Psoas muscle (tissue), 8 donors: ENCODE measurements at places on chromosomes 1 and 21.

DNA sequence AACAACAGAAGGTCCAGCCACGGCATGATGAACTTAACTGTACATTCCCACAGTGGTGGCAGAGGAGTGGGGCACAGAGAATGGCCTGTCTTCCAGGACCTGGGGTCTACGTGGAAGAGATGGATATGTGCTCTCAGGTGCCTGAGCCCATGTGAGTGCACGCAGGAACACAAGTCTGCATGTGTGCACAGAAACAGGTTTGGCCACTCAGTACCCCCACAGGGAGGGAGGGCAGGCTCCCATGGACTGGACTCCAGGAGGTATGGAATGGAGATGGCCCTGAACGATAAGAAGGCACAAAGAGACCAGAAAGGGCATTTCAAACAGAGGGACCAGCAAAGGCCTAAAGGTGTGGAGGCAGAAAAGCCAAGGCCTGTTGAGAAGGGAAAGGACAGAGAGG, 10.8 kb downstream of the COL9A2 start:
- no peak for DNase-seq

DNA sequence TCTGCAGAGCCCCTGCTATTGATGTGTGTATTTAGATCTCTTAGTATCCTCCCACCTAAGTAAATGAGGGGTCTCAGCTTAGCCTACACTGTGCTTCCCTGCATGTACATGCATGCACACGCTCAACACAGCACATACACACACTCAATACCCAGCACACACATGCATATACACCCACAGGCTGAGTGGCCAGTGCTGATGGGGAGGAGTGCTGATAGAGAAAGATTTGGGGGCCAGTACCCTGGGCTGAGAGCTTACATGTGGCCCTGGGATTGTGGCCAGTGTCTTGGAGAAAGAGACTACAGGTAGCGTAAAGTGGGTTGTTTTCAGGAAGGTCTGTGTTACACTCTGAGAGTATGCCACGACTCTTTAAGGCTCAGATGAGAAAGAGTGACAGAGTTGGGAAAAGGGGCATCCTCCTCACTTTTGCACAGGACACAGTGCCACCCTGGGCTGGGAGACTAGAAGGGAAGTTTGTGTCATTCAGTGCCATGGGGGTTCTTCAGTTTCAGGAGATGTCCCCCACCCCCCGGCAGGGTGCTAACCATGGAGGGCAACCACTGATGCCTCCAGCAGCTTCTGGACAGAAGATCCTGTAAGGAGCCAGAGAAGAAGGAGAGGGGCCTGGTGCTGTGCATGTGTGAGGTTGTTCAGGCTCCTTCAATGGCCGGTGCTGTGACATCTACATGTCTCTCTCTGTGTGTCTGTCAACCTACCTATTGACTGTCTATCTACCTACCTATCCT, 166.8 kb downstream of the RHOU start:
- DNase-seq = no peak

DNA sequence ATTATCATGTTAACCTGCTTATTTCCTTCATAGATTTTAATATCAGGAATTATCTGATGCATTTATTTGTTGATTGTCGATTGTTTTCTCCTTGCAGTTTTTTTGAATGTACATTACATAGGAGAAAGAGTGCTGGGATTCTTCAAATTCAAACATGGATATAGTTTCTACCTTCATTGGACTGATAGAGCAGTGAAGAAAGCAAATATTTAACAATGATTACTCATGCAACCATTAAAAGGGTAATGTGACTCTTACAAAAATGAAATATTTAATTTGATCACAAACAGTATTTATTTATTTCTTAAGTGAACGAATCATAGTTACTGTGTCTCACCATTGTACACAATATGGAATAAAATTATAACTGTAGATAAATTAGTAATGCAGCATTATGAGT, 350.9 kb downstream of the BRINP3 start:
- no peak for DNase-seq

DNA sequence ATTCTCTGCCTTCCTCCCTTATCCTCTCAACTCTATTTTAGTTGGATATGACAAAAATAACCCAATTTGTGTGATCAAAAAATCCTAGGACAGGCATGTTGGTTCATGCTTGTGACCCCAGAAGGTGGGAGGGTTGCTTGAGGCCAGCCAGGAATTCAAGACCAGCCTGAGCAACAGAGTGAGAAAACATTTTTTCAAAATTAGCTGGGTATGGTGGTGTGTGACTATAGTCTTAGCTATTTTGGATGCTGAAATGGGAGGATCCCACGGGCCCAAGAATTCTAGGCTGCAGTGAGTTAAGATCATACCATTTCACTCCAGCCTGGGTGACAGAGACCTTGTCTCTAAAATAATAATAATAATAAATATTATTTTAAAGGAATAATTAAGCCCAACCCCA, 1383.1 kb upstream of the ADGRL2 start:
- DNase-seq = no peak

- no peak for DNase-seq
These were observed 4.9 kb upstream of the B4GALT3 start for GRCh38 chr1:161182214-161182613.

GRCh38 chr21:37008724-37009123, 2.2 kb downstream of the RIPPLY3 start:
- DNase-seq = no peak

DNA sequence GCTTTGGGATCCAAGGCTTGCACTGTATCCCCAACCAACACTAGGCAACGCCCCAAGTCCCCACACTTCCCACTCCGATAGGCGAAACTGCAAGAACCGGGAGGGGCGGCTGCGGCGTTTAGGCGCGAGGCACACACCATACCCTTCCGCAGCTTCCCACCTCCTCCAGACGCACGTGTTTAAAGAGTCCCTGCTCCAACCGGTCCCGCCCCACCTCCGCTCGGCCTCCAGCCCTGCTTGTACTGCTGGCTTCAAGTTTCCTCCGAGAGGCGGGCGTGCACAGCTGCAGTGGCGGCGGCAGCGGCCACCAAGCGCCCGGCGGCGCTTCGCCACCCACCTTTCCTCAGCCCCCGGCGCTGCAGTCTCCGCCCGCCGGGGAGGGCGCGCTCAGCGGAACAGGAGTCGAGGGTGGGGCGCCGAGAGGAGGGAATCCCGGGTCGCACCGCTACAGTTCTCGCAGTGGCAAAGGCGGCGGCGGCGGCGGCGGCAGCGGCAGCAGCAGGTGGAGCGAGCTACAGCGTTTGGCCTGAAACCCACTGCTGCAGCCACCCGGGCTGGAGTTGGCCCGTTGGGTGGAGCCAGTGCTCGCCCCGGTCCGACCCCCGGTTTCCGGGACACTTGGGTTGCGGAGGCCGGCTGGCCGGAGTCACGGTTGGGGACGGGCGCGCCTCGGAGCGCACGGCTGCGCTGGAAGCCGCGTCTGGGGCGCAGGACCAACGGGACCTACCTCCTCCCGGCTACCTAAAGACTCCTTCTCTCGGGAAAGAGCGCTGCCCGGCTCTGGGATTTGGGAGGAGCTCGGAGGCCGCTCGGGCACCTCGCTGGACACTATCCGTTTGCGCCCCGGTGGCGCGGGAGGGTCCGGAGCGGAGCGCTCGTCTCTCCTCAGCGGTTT, at the start of gene CNIH3:
CNIH3 (plus strand) TSS at position 457 of the 895 bp plus-strand sequence. CDS start 858 bp downstream, outside the sequence.
- peak; percentile 70 for DNase-seq

DNA sequence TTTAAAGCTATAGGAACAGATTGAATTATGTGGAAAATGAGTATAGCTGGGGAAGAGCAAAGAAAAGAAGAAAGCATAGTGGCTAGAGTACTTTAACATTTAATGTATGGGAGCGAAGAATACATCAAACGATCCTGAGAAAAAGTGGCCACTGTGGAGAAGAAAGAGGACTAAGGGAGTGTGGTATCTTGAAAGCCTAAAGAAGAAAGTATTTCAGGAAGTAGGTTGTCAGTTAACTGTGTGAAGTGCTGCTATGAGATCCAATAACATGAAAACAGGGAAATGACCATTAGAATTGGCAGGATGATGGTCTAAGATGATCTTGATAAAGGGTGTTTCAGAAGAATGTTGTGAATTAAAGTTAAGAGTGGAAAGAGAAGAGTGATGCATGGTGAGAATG, 219.6 kb upstream of the BEND5 start:
- no peak for DNase-seq

DNA sequence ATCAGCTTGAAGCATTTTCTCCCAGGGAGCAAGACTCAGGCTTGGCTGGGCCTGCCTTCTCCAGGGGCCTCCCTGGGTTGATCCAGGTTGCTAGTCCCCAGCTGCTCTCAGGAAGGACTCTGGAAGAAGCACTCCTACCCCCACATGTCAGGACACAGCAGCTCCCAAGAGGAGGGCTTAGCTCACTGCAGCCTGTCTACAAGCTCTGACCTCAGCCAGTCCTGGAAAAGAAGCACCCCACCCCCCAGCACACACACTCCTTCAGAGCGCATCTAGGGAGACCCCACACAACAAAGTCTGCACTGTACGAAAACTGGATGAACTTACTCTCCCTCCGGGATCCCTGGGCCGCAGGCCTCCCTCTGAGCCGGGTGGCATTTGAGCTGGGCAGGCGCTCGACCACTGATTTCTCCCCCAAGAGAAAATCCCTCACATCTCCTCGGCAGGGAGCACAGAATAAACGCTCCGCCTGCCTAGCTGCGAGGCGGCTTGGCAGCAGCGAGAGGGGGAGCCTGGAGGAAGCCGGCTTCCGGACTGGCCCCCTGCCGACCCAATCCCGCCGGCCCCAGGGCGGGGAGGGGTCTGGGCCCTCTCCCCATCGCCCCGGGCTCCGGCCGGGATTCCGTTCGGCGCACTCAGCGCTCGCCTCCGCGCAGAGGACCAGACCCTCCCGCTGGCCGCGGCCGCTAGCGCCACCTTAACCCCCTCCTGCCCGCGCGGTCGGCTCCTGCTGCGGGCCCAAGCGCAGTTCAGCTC, at the start of gene KCNA2:
KCNA2 (minus strand) TSS at position 458 of the 756 bp plus-strand sequence. CDS start 1,576 bp downstream, outside the sequence.
- DNase-seq = peak; percentile 37

DNA sequence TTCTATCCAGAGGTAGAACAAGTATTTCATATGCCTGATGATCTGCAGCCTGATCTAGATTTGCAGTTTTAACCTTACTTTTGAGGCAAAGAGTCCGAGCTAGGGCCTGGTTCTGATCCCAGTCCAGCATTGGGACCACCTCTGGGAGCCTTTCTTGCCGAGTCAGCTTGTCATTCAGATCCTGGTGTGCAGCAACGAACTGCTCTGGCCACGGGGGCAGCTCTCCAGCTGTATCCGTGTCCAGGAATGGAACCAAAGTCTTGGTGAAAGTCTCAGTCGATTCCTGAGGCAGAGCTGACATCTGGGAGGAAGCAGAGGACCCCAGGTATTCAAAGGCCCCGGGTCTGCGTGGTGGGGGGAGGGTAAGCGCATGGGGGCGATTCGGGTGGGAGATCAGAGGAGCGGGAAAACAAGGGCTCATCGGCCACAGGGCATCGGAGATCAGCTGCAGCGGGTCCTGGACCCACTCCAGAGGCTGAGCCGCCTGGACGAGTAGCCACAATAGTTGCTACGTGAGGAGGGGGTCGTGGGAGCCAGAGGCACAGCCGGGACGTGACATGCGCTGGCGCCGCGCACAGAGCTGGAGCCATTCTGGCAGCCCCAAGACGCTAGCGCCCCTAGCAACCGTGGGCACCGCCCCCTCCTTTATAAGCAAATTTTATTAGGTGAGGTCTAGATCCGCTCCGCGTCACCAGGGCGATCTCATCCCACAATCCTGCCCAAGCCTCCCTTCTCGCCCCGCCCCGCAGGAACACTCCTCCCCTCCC, 32.4 kb upstream of the BSDC1 start:
- no peak for DNase-seq

- DNase-seq = no peak
These were observed 9.6 kb downstream of the UQCRHL start for GRCh38 chr1:15797614-15798390.

GRCh38 chr1:78420181-78420580, 70.6 kb upstream of the PTGFR start:
- DNase-seq = no peak

- DNase-seq = no peak
These were observed 565.7 kb upstream of the PLXNA2 start for GRCh38 chr1:208809876-208810275.

DNA sequence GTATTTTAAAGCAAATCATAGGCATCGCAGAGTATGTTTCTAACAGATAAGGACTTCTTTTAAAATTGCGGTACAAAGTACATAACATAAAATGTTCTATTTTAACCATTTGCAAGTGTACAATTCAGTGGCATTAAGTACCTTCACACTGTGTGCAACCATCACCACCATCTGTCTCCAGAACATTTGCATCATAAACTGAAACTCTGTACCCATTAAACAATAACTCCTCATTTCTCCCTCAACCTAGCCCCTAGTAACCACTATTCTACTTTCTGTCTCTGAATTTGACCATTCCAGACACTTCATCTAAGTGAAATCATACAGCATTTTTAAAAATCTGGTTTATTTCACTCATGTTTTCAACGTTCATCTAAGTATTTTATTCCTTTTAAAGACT, 16.6 kb upstream of the ATF3 start:
- DNase-seq = no peak

DNA sequence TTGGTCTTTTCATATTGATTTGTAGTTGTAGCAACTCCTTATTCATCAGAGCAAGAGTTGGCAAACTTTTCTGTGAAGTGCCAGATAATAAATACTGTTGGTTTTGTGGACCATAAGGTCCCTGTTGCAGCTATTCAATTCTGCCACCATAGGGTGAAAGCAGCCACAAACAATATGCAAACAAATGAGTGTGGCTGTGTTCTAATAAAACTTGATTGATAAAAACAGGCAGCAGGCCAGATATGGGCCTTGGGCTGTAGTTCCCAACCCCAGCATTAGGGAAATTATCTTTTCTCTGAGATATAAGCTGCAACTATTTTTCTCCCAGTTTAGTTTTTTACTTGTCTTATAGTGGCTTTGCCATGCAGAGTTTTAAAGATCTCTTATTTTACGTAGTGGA, 469.2 kb downstream of the SMYD3 start:
- no peak for DNase-seq

- no peak for DNase-seq
These were observed 348.8 kb downstream of the RYR2 start for GRCh38 chr1:237390823-237391222.

GRCh38 chr1:160708801-160709200, 2.8 kb downstream of the CD48 start:
- no peak for DNase-seq

DNA sequence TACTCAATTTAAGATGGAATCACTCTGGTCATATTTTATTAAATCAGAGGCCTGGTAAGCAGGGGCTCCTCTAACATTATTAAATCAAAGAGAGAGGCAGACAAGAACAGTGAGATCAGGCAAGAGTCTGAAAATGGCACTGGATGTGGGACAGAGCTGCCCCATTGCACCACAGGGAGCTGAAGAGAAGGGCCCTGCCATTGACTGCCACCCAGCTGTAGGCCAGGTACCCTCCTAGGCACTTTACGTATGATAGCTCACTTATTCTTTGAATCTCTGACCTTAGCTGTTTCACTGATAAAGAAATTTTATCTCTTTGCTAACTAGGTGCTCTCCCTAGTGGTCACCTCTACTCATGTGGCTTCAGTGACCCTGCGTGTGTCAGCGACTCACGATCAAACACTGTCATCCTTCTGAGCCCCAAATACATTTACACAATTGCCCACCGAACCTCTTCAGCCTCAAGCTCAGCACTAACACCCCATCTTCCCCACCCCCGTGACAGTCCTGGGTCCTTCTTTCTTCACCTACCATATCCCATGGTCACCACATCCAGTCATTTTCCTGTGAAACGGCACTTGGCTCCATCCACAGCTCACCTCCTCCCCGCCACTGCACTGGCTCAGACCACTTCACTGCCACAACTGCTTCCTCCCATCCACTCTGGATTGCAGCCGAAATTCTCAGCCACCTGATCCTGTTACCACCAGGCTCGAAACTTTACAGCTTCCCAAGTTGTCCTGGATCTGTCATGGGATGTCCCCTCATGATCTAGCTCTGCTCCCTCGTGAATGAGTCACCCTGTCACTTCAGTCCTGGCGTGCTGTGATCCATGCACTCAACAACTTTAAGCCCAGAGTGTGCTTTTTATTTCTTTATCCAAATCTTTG, 97.3 kb upstream of the SYT6 start:
- DNase-seq = peak; percentile 62

- DNase-seq = no peak
These were observed 195.4 kb upstream of the IVNS1ABP start for GRCh38 chr1:185512442-185512841.
